Epithelial cell of proximal tubule (primary cell): ENCODE measurements at places on chromosomes 6 and 20. TPM values are rescaled to one million over a fixed set of nuclear protein-coding genes. Genes with fewer than 3 reads are reported as not detected.

GRCh38 chr6:157867981-157868380, 44.9 kb downstream of the SNX9 start:
- DNase-seq: no peak

GRCh38 chr20:750801-751200, 17.5 kb downstream of the SLC52A3 start:
- DNase-seq: no peak

DNA sequence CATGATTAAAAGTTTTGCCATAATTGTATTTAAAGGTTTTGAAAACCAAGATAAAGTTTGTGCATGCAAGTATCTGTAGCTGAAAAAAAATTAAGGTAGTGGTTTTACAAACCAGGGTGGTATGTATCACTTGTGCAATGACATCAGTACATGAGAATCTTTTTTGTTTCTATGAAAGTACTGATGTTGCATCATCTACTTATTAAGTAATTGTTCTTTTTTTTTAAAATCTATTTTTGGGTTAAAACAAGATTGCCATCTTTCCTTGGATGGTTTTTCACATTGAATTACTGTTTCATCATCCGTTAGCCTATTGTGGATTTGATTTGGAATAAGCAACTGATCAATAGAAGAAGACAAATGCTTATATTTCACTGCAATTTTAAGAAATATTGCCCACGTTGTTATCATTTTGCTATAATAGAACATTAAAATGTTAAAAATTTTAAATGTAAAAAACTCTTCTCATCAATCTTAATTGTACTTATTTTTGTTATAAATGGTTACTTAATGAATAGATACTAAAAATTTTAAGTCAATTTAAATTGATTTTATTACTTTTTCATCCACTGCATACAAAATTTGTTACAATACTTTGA, 39.8 kb upstream of the TAGAP start:
- DNase-seq: no peak

DNA sequence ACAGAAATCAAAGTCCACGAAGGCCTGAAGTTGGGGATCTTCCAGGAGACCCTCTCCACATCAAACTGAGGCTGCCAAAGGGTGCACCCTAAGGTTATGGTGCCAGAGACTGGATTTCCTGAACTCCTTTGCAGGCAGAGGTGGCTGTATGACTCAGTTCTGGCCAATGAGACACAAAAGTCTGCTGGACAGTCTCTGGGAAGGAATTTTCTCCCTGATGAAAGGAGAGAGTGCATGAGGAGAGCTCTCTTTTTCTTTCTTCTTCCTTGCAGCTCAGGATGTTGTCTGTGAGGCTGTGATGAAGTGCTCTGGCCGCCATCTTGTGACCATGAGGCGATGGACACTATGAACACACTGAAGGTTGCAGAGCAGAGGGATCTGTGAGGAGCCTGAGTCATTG, 85.2 kb downstream of the MDGA1 start:
- no peak for DNase-seq

The EGFL8 gene
- total RNA-seq: 3.1 and 6.5 TPM in 2 replicates

The OARD1 gene
- 15.7 and 19.5 TPM in 2 replicates for total RNA-seq
